HS-27A (cell line): ENCODE measurements at places on chromosomes 1 and 21.
A peak's percentile ranks its signal among the peaks of the same experiment; 100 is the strongest.

DNA sequence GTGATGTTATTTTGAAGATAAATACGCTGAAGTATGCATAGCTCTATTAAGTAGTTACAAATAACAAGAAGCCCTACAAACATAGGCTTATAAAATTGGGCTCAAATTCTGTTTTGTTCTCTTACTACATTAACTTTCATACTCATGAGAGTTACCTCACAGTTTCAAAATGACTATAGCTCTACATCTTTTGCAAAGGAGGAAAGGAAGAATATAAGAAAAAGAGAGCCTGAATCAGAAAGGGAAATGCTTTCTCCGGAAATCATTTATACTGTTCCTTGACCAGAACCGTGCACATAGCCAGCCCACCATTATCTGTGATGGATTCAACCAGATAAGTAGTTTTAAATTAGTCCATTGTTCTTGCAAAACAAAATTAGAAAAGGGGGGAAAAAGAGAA, 1252.1 kb downstream of the NCAM2 start:
- DNase-seq: no peak

DNA sequence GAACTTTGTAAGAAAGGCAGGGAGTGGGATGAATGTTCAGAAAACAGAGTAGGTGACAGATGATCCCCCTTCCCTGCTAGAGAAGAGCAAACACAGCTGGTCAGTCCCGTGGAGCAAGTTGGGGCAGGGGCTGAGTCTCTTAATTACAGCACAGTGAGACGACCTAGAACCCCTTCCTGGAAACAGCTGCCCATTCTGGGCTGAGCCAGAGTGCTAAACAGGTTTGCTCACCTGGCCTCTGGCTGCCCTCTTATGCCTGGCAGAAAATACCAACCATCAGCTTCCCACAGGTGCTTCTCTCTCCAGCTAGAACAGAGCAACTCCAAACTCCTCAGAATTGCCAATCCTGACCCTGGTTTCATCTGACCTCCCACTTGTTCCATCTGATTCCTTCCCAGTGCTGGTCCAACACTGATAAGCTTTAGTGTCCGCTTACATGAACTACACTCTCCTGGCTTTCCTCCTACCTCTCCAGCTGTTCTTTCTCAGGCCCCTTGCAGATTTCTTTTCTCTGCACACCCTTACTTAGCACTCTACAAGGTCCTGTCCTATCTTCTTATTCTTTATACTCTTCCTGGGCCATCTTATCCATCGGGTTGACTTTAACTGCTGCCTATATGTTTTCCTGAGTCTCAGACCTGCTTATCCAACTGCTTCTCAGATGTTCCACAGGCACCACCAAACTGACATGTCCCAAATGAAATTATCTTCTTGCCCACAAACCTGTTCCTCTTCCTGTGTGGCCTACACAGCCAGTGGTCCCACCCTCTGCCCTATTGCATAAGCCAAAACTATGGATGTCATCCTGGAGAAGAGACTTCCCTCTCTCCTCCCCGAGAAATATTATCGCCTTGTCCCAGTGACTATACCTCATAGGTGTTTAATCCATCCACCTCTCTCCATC, 22.6 kb upstream of the COL9A2 start:
- DNase-seq: no peak

DNA sequence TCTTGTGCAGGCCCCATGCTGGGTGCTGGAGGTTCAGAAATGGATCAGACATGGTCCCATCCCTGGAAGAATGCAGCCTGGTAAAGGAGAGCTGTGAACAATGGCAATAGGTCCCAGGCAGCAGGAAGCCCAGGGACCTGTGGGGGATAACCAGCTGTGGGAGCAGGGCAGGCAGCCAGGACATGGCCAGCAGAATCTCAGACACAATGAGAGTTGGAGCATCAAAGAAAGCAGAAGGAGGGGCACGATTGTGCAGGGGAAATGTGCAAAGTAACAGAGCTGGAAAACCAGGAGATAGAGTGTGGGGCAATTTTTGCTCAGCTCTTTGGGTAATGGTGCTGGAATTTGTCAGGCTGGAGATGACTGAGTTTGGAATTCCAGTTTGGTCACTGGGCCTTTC, 44.3 kb downstream of the C8B start:
- DNase-seq: no peak

GRCh38 chr1:157776971-157777391, at the start of gene FCRL2:
FCRL2 (minus strand) TSS chr1:157777132; CDS start chr1:157777073, 59 bp downstream.
- DNase-seq: no peak

DNA sequence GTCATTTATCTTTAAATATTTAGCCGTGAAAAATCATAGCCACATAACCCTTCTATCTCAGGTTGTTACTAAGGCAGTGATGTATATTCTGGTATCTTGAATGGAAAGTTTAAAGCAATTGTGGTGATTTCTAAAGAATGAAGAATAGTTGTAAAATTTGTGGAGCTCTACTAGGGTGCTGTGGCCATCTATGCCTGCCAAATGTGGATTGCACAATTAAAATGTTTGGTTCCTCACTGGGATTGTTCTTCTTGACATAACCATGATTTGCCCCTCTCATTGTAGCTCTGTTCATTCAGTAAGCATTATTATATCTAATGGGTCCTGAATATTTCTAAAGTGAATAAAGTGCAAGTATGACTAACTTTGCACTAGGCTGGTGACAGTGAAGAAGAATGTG, 50.1 kb downstream of the AK4 start:
- no peak for DNase-seq

DNA sequence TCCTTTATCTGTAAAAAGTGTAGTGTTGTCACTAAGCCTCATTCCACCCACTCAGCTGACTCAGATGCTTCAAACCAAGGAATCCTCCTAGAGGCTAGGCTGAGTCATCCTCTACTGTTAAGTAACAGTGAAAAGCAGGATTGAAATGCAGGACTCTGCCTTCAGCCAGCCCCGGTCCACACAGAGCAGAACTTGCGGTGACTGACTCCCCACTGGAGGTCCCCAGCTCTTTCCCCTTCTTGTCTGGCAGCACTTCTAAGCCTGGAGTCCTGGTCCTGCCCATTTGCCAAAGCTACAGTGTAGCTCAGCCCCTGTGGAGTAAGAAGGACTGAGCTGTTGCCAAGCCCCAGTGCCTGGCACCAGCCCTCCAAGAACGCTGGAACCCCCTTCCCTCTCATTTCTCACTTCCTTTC, 1.7 kb downstream of the RAB7B start:
- DNase-seq: peak; percentile 59

DNA sequence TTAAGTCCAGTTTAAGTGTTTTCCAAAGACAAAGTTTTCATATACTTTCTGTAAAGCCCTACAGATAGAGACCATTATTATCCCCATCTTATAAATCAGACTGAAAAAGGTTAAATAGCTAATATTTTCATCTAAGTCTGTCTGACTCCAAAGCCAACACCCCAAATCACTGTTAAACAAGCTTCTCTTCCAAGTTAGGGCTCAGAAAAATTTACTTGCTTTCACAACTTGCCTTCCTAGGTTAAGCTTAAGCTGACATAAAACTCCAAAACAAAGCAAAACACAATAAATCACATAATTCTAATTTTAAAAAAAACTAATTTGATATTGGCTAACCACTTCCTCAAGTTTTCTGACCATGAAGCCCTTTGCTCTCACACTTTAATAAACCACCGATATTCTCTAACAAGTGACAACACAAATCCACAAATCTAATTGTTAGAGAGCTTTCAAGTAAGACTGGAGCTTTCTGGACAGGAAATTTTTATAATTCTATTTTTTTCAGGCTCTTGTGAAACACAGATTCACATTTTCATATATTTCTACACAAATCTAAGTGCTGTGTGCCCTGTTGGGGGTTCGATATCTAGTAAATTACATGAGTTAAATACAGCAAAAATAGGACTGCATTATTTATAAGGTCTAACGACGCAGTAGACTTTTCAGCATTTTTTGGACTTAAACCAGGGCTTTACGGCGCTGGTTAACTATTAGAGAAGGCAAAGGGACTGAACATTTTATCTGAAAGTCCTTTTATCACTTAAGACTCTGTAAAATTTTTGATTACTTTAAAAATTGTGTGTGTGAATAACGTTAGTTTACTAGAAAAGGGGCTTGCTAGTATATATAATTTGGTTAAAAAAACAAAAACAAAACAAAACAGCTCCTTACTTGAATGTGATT, 2.1 kb downstream of the GNG12 start:
- no peak for DNase-seq

GRCh38 chr1:98035602-98036002, 114.8 kb upstream of the DPYD start:
- DNase-seq: no peak

- DNase-seq: no peak
These were observed 232.6 kb downstream of the COL11A1 start for GRCh38 chr1:102875756-102876155.

DNA sequence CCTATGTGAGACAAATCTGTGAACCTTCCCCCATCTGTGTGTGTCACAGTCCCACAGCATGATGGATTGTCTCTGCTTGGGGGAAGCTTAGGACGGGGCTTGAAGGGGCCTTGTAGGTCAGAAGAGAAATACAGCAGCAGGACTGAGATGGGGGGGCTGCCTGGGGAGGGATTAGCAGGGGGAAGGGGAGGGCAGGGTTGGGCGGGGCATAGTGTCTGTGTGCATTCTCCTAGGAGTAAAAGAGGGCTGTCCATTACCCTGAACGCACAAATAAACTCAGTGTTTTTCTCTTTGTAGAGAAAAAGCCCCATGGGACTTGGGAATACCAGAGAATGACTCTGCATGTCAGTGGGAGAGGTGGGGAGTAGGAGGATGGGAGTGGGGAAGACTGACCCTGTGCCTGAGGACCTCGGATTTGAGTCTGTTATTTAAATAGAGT, 16.4 kb downstream of the RNF220 start:
- DNase-seq: no peak

DNA sequence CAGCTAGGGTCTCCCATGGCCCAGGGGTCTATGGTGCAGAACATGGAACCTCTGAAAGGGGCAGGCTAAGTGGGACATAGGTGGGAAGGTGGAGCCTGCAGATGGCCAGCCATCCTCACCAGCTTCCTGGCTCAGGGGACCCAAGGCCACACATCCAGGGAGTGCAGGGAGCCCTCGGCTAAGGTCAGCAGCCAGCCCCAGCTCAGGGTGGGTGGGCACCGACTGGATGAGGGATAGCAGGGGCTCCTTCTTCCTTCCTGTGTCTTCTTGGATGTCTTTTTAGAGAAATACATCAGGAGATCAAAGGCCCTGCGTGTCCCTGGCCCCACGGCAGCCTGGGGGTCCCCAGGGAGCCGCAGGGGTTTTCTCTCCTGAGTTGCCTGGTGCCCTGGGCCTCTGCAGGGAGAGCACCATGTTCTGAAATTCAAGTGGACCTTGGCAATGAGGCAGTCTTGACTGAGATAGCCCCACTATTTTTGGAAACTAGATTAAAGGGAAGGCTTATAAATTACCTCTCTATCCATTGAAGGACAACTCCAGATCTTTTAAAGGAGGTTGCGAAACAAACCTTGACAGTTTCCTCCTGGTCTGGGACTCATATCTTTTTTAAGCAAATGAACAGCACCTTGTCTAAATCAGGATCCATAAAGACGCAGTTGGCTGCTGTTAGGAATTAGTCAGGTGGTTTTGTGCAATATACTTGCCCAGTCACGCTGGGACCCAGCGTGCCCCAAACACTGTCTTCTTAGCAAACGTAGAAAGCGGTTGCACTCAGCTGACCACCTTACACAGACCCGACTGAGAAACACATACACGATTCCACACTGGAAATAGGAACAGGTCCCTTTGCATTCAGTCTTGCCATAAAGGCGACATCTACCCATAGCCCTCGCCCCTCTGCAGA, 242.3 kb downstream of the TOMM20 start:
- DNase-seq: no peak

GRCh38 chr1:3319874-3320245, 134.6 kb upstream of the ARHGEF16 start:
- no peak for DNase-seq

DNA sequence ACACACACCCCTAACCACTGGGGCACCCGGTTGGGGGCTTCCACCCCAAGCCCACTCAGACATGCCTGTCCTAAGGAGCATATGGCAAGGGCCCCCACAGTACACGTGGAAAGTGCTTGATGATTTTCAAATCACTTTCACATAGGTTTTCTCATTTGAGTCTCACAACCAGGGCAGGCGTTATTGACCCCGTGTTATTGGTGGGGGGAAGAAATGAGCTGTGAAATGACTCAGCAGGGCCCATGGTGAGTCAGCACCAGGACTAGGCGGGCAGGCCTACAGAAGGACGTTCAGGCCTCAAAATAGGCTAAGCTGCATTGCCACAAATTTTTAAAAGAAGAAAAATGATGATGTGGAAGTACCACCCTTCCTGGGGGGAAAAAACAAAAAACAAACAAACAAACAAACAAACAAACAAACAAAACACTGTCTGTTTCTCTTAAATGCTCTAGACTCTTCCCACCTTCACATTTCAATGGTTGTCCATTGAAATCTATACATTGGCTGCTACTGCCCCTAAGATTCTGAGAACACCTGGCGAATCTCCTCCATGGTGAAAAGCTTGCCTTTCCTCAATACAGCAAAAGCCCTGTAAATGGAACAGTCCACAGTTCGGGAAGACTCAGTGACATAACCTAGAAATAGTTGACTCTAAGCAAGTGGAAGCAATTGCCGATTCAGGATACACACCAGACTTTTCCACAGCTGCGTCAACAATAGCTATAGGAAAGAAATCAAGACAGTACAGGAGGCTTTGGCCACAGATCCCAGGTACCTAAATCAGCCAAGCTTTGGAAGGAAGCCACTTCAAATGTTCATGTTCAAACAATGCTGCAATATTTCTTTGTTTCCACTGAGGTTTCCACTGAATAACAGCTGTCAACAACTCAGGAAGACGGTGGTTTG, 234.7 kb downstream of the TOMM20 start:
- DNase-seq: peak; percentile 30

GRCh38 chr1:21641967-21642739, 27.0 kb downstream of the RAP1GAP start:
- no peak for DNase-seq
